CD4-positive, alpha-beta T cell (primary cell): ENCODE measurements at places on chromosomes 2 and 18.

- DNase-seq = no peak
Observed at GRCh38 chr18:74516271-74517235, 17.7 kb upstream of the CNDP1 start.

DNA sequence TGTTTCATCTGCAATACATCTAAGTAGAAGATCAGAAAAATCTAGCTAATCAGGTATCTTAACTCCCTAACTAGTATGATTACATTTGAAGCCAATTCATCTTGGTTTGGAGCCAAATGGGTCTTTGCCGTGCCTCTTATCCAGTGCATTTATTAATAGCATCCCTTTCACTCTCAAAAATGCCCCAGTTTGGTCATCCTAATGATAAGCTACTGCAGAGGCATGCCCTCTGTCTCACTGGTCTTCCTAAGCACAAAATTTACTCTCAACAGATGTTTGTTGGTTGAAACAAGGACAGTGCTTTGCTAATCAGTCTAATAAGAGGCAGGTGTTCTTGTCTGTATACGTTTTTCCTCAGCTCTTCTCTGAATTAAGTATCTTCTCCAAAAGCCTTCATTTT lies 403.2 kb downstream of the RAD51AP2 start:
- no peak for DNase-seq

- DNase-seq = no peak
Observed at GRCh38 chr18:5998166-5998881, 103.0 kb upstream of the TMEM200C start.

- no peak for DNase-seq
Observed at GRCh38 chr2:42949125-42949524, 156.7 kb upstream of the HAAO start.

DNA sequence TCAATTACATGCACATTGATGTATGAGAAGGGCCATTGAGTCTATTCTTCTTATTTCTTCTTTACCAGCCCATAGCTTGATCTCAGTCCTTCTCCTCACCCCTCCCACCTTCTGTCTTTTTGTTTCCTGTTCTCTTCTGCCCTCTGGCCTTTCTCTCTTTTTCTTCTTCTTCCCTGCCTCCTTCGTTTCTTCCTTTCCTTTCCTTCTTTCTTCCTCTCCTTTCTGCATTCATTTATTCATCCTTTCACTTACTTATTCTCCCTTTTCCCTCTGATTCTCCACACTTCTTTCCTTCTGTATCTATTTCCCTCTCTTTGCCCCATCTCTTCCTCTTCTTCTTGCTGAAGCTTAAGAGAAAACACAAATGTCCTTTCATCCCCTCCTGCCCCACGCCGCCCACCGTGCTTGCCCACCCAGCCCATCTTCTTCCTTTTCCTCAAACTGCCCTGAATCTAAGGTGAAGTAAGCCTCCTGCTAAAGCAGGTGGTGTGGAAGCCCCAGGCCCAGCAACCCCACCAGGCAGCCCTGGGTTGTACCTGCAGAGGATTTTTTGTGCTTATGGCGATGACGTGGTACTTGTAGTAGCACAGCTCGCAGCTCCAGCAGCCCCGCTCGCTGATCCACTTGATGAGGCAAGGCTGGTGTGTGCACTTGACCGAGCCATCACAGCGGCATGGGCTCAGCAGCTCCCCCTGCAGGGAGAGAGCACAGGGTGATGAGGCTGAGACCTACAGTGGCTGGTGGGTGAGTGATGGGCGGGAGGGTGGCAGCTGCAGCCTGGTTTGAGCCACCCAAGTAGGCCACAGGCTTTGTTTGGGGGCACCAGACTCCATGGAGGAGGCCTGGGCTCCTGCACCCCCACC lies 89.0 kb downstream of the MARCHF4 start:
- DNase-seq = no peak

DNA sequence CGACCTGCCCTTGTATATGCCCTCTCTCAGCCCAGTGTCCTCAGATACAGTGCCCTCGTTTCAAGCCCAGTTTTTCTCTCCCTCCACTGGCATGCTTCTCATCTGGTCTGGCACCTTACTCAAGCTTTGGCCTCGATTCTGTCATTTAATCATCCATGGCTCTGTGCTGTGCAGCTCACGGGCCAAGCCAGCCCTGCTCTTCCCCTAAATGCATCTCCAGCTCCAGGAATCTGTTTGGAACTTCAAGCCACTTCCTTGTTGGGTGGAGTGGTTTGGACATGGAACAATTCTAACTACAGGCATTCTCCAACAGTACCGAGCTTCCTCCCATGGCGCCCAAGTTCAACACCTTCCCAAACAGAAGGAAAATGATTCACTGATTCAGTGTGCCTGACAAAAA lies 76.7 kb upstream of the ZNF397 start:
- no peak for DNase-seq

DNA sequence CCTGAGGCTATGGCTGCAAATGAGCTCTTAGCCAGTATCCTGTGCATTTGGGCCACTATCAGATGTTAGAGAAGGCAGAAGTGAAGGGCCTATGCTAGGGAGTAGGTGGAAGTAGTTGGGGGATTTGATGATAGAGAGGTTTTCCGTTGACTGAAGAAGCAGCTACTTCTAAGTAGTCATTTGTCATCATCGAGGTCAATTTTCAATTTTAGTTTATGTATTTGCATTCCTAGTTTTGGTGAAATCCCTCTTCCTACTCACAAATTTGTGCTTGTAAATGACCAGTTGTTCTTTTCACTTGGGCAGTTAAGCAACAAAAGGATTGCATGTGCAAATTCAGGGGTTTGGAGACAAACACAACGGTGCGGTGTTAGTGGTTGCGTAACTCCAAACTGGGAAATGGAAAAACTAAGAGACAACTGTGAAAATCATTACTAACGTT lies 48.5 kb upstream of the PELI1 start:
- DNase-seq = no peak
